Dorsolateral prefrontal cortex (tissue), 122 donors: ENCODE measurements at places on chromosomes 4 and X.
A peak's percentile ranks its signal among the peaks of the same experiment; 100 is the strongest.

DNA sequence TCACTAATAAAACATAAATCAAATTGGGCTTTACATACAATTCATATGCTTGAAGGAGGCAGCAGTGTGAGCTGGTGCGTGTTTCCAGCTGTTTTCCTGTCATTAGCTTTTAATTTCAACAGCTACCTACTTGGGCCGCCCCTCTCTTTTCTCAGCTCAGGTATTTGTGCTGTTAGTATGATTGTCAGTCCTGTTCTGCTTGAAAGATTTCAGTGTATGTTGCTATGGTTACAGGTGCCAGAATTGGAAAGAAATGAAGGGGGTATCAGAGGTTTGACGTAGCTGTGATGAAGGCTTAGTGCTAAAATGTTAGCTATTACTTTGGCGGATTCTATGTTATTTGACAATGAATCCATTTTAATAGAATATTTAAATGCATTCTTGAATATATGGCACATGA, 440.3 kb downstream of the ZIC3 start:
- no peak for DNase-seq

- no peak for DNase-seq
Observed at GRCh38 chrX:37578045-37578444, 6.6 kb downstream of the LANCL3 start.

DNA sequence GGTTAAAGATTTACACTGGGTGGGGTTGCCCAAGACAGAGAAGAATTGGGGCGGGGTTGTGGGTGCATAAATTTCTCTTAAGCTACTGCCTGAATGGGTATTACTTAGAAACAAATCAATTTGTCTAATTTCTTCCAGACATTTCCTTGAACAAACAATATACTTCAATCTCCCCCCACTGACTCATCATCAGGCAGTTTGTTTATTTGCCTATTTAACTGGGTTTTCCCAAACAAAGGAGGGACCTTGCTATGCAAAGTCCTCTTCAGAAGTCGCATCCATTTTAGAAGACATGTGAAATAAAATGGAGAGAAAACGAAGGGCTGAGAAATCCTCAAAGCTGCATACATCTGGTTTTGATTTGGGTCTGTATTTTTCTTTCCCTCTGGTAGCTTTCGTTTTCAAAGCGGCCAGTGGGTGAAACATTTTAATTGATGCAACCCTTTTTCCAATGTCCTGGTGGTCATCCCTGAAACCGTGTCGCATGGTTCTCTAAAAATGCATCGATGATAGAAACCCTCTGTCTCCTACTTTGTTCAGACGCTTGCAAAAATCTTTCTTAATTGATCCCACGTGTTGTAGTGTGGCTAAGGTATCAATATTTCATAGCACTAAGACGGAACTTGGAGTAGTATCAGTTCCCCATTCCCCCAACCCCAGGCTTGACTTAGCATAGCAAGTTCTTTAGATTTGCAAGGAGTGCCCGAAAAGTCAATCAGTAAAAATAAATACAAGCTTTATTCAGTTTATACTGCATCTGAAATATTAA, 115.1 kb upstream of the MXRA5 start:
- no peak for DNase-seq

- peak; percentile 67 for DNase-seq
Observed at GRCh38 chrX:20530406-20530921, 263.8 kb upstream of the RPS6KA3 start.

DNA sequence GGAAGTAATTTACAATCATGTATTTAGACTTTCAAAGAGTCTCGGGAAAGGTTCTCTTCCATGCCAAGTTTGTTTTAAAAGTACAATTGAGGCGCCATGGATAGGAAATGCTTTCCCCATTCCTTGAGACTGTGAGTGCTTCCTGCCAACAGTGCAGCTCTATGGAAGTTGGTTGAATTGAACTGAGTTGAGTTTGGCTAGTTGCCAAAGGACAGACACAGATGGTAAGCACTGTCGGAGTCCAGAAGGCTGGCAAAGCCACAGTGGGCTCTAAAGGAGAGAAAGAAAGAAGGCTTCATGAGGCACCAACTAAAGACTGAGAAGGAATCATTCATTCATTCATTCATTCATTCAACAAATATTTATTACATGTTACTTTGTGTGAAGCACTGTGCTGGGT, 4.3 kb upstream of the KCNE5 start:
- DNase-seq, result no peak

GRCh38 chr4:168509786-168510185, 12.9 kb downstream of the PALLD start:
- DNase-seq, result no peak

DNA sequence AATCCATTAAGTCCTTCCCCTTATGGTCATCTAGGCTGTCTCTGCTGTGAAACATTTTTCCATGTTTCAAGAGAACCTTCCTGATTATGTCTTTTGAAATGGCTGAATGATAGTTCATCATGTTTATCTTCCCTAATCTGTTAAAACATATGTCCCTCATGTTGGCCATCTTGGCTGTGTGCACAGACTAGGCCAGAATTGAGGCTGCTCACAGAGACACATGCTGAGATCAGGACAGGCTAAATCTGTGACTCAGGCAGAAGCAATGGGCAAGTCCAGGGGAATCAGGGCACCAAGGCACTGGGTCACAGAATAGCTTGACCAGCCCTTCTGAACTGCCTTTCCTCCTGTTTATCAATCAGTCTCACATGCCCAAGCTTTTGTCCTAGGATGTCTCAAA, 78.3 kb downstream of the FHDC1 start:
- DNase-seq, result no peak

GRCh38 chr4:8919651-8920288, 48.1 kb upstream of the HMX1 start:
- peak; percentile 0 for DNase-seq

DNA sequence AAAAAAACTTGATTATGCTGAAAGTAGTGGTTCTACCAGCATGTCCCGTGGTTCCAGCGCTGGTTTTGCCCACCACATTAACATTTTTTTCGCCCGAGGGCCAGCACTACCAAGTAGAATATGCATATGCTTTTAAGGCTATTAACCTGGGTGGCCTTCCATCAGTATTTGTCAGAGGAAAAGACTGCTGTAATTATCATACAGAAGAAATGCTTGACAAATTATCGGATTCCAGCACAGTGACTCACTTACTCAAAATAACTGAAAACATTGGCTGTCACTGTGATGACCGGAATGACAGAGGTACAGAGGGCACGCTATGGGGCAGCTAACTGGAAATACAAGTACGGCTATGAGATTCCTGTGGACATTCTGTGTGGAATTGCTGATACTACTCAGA, 34.6 kb downstream of the PRPS2 start:
- no peak for DNase-seq

- no peak for DNase-seq
Observed at GRCh38 chr4:18394656-18395055, 373.1 kb upstream of the LCORL start.

DNA sequence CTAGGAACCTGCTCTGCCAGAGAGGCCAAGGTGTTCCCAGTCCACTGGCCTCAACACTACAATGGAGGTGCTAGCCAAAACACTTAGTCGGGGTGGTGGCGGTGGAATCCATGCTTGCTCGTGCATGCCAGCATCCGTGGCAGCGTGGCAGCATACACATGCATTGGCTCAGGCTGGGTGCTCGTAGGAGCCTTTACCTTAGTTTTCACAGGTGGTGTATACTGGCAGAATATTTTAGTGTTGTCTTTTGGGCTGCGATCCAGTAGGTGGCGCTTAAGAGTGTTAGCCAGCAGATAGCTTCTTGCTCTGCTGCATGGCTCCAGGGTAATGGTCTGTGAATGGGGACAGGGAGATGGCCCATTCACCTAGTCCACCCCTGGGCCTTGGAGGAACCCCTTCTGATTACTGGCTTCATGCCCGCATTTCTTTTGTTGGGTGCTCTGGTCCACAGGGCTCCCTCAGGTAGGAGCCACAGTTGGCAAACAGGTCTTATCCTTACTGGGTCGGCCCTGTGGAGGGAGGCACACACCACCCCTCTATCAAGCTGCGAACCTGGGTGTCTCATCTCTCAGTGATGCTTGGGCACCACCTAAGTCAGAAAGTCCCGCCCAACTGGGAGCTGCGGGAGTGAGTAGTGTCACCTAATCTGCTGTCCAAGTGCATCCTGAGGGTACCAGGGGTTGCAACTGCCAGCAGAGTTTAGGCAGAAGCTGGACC, 40.0 kb downstream of the RIPPLY1 start:
- no peak for DNase-seq

DNA sequence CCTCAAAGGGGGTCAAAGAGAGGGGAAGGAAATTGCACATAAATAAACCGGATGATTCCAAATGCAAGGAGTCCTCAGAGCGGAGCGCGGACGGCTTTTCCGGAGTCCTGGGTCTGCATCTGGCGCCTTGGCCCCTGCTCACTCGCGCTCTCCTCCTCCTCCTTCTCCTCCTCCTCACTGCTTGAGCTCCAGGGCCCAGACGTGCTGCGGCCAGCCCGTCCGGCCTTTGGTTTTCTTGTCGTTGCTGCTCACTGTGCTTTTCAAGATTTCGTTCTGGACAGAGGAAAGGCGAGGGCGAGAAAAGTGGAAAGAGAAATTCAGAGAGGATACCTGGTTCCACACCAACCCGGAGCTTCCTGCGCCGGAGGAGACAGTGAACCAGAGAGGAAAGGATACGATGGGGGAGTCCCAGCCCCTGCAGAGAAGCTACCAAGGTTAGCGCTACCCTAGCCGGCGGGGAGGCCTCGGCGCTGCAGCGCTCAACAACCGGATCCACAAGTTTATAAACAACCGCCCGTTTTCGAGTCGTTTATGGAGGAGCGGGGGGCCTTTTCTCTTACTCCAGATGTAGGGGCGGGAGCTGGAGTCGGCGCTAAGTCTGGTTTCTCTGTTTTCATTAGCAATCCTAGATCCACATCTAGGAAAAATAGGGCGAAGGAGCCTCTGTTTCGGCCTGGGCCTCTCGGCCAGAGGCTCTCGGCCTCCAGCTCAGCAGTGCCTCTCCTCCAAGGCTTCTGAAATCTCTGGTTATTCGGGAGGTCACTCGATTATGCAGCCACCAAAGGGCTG, 2.7 kb downstream of the HAND2 start:
- no peak for DNase-seq

DNA sequence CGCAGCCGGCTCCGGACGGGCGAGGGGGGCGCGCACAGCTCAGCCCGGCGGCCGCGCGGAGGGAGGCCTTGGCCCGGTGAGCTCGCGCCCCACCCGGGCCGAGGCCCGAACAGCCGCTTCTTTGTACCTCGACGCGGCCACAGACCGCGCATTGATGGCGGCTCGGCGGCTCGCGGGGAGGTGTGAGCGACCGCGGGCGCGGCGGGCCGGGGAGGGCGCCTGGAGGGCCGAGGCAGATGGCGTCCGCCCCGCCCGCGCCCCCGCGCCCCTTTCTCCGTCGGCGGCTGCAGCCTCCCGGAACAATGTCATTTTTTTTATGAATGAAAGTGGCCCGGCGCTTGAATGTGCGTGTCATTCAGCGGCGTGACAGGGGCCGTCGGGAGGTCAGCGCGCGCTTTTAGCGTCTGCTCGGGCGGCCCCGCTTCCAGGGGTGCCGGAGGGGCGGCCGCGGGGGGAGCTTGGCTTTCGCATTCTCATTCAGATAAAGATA, 1.8 kb downstream of the FGFR3 start:
- no peak for DNase-seq

- DNase-seq, result no peak
Observed at GRCh38 chrX:39144956-39145355, 343.7 kb downstream of the MID1IP1 start.

DNA sequence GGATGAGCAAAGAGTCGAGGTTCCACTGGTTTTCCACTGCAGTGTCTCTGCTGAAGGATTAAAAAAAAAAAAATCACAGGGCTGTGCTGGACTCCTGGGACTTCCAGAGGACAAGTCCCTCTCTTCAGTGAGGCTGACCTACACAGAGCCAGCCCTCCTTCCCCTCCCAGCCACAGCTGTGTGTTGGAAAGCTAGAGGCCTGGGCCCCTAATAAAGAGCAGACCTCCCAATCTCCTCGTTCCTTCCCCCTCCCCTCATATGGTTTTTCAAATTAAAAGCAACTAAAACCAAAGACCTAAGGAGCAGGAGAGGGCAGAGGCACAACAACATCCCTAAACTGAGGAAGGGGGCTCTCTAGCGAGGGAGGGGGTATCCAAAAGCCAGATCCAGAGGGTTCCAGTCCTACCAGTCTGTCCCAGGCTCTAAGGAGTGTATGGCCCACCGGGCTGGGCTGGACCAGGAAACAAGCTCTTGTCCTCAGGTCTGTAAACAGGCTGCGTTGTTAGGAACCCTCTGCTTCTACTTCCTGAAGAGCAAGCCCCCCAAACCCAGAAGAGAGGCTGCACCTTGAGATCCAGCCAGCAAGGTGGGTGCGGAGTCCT, 4.0 kb upstream of the PDGFRA start:
- DNase-seq, result no peak
